ENCODE measurements at places on chromosomes 2 and 18.
A peak's percentile ranks its signal among the peaks of the same experiment; 100 is the strongest.

DNA sequence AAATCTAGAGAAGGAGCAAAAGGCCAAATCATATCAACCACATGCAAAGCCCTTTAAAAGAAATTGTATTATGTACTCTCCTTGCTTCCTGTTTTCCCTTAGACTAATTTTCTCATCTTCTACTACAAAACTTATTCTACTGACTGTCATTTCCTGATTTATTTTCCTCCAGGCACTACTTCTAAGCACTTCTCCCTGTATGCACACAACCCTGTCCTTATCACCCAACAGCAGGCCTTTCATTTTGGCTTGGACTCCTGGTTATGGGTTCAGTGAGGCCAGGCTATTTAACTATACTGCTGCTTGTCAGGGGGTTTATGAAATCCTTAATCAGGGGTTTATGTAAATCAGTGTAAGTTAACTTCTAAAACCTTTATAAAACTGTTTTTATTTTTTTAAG is 205.1 kb upstream of the FAM98A start:
- DNase-seq = no peak

DNA sequence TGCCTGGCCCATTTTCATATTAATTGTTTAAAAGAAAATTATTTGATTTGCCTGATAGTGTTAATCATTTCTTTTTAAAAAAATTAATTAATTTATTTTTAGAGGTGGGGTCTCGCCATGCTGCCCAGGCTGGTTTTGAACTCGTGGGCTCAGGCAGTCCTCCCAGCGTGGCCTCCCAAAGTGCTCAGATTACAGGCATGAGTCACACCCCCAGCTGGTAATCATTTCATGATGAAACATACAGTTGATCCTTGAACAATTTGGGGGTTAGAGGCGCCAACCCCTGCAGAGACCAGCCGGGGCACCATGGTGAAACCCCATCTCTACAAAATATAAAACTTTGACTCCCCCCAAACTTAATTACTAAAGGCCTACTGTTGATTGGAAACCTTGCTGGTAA is 7.9 kb downstream of the GPN1 start:
- DNase-seq = no peak

- no peak for DNase-seq
Observed at GRCh38 chr18:57827646-57828045, 24.5 kb upstream of the ATP8B1 start.

DNA sequence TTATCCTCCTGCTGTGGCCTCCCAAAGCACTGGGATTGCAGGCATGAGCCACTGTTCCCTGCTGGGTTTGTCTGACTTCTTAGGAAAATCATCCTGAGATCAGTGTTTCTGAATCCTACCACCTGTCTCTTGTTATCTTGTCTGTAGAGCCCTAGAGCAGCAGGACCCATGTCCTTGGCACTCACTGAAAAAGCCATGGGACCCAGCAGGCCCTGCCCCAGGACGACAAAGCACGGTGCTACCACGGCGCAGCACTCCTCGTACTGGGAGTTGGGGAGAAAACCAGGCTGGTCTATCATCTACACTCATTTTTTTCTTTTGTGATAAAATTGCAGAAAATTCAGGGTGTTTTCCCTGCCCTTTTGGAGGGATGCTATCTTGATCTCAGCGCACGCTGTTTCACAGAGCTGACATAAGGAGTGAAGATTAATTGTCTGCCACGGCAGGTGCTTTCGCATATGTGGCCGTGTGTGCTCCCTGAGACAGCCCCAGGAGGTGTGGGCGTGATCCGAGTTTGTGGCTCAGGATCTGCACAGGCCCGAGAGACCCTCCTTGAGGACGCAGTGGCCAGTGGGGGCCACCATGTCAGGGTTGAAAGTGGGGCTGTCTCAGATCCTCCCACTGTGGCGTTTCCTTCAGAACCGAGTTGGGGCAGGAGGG is 179.1 kb downstream of the LDLRAD4 start:
- no peak for DNase-seq

- DNase-seq = no peak
Observed at GRCh38 chr2:169736902-169737301, 3.3 kb downstream of the KLHL23 start.

DNA sequence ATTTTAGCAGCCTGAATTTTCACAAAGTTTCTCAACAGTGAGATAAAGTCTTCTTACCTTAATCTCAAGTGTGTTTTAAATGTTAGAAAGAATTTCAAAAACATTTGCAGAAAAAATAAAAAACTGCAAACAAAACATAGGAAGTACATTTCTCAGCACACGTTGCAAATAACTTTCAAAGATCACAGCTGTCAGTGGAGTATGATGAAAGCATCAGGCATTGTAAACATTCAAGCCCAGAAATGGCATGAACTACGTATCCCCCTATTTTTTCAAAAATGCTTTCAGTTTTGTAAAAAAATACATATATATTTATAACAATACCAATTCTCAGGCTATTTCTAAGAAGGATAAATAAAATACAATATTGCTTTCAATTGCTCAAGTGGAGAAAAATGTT is 320.6 kb upstream of the TFPI start:
- no peak for DNase-seq

- DNase-seq = no peak
Observed at GRCh38 chr2:239008004-239008403, 160.1 kb downstream of the TWIST2 start.

GRCh38 chr18:38575648-38576047 is 1010.0 kb upstream of the CELF4 start:
- no peak for DNase-seq

- DNase-seq = no peak
Observed at GRCh38 chr2:181828122-181828705, 63.3 kb upstream of the ITPRID2 start.

DNA sequence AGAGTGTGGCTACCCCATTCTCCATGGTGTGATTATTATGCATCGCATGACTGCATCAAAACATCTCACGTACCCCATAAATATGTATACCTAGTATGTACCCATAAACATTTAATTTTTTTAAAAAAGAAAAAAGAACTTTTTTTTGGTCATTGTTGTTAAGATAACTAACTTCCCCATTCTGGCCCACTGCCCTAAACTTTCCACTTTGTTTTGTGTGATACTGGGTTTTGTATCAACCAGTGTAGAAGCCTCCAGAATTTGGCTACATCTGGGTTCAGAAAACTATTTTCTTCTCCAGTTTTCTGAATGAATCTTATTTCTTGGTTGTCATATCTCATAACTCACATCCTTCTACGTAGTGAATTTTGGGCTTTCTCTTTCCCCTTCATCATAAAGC is 62.3 kb upstream of the NABP1 start:
- no peak for DNase-seq

GRCh38 chr2:240922245-240922981 is 16.3 kb downstream of the CROCC2 start:
- peak; percentile 9 for DNase-seq

- DNase-seq = no peak
Observed at GRCh38 chr2:241728627-241729026, 5.8 kb upstream of the D2HGDH start.

GRCh38 chr18:58067601-58068000 is 23.6 kb downstream of the NEDD4L start:
- DNase-seq = no peak

DNA sequence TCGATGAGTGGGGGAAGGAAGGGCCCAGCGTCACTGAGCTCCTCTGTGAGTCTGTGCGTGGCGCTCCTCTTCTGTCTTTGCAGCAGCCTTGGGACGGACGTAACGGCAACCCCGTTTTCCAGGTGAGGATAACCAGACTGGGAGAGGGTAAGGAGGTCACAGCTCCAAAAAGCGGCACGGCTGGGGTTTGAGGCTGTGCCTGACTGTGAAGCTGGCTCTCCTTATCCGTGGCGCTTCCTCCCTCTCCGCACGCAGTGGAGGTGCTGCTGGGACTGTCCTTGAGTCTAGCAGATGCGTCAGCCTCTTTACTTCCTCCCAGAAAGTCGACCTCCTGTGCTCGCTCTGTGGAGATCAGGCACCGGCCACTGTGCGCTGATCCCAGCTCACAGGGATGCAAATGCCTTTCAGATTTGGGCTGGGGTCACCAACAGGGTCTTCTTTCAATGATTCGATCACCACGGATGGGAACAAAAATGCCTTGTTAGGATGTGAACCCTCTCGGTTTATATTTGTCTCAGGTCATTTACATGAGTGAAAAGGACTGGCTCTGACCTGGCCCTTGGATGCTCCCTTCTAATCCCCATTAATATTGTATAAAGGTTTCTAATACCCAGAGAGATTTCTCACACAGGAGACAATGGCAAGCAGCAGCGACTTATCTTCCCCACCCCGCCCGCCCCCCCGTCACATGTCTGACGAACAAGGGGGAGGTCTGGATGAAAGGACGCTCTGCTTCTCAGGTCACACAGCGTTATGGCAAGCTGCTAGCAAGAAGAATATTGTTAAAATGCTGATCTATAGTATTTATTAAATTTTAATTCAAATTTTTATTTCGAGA is 30.1 kb upstream of the E2F6 start:
- DNase-seq = no peak

DNA sequence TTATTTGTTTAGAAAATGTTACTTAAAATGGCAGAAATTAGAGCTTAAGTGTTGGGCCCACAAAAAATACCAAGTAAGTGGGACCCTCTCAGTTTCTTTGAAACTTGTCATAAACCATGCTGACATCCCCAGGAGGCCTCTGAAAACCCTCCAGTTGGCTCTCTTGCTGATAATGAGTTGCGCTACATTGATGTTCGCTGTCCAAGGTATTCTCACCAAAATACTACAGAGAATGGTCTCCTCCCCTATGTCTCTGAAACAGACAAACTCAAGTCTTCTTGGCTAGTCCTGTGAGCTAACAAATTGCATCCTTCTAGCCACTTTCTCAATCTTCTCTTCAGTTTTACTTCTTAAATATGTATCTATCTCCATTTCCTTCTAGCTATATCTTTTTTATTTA is 669.4 kb downstream of the IRS1 start:
- DNase-seq = no peak

GRCh38 chr18:78542204-78542603 is 437.4 kb upstream of the SALL3 start:
- DNase-seq = peak; percentile 83

GRCh38 chr2:18518116-18519111 is 42.0 kb downstream of the RDH14 start:
- no peak for DNase-seq

DNA sequence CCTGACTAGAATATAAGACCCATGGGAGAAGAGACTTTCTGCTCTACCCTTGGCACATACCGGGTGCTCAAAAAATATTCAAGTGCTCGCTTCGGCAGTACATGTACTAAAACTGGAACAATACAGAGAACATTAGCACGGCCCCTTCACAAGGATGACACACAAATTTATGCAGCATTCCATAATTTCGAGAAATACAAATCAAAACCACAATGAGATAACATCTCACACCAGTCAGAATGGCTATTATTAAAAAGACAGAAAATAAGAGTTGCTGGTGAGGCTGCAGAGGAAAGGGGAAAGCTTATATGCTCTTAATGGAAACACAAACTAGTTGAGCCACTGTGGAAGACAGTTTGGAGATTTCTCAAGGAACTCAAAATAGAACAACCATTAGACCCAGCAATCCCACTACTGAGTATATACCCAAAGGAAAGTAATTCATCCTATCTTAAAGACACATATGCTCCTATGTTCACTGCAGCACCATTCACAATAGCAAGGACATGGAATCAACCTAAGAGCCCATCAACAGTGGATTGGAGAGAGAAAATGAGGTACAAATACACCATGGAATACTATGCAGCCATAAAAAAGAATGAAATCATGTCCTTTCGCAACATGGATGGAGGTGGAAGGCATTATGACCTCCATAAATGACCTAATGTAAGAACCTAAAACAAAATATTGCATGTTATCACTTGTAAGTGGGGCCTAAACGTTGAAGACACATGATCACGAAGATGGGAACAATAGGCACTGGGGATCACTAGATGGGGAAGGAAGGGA is 71.6 kb upstream of the CYP1B1 start:
- no peak for DNase-seq

DNA sequence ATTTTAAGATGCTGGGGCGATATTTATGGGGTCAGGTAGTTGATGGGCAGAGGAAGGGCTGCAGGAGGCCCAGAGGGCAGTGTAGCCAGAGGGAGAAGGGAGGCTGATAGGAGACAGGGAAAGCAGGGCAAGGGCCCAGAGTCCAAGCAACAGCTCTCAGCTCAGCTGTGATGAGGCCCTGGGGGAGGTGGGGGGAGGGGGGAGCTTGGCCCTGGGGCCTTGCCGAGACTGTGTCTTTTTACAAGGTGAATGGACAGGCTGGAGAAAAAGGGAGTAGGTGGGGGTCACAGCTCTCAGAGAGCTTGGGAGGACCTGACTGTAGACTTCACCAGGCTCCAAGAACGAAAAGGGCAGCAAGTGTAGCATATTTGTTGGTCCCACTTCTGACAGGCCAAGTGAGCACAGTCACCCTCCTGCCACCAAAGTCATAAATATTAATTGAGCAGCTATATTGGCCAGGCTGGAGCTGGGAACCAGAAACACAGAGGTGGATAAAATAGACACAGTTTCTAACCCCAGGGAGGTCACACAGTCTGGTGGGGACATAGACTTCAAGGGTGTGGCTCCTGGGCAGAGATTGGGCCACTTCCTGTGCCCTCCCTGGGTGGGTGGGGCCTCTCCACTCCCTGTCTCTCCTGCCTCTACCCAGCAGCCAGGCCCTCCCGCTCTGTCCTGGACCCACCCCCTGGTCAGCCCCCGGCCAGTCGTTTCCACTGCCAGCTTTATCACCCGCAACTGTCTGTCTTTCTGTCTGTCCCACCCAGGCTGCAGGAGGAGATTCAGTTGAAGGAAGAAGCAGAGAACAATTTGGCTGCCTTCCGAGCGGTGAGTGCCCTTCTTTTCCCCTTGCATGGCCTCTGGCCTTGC is 1.4 kb downstream of the DES start:
- no peak for DNase-seq

DNA sequence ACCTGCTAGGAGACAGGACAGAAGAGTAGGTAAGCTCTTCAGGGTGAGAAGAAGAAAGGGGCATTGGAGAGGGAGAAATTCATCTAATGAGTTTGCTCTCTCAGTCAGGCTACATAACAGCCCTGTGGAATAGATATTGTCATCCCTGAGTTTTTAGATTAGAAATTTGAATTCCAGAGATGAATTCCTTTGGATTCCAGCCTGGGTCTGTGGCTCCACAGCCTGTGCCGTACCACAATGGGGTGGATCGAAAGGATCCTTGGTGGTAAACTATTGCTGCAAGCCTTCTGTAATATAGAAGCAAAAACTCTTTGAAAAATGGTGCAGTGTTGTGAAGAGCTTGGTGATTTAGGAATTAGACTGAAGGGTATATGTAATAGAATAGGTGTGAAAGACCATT is 21.0 kb downstream of the MYO1B start:
- no peak for DNase-seq

- DNase-seq = no peak
Observed at GRCh38 chr18:57428221-57429150, 6.7 kb upstream of the ONECUT2 start.
